ENCODE measurements at places on chromosomes 5 and 9.

- H3K4me1 ChIP-seq: no peaks in the 10 kb centered on the region
- no peaks in the 10 kb centered on the region for H3K36me3 ChIP-seq
- H3K27me3 ChIP-seq: no peaks in the 10 kb centered on the region
- no peak for DNase-seq
- no peak overlapping the region for H3K27ac ChIP-seq
Observed at GRCh38 chr9:8754751-8755150, 955.2 kb upstream of the DMAC1 start.

GRCh38 chr5:32504989-32505596 is 60.6 kb upstream of the ZFR start:
- H3K27me3 ChIP-seq: peaks cover 4% of the 10 kb centered on the region
- no peak for DNase-seq
- no peaks in the 10 kb centered on the region for H3K4me1 ChIP-seq
- no peak overlapping the region for H3K27ac ChIP-seq

- no peaks in the 10 kb centered on the region for H3K4me1 ChIP-seq
- DNase-seq: no peak
- no peak overlapping the region for H3K27ac ChIP-seq
- no peaks in the 10 kb centered on the region for H3K27me3 ChIP-seq
Observed at GRCh38 chr9:120648581-120649197, 65.6 kb downstream of the MEGF9 start.

GRCh38 chr5:2902186-2902585 is 150.7 kb upstream of the IRX2 start:
- H3K27ac ChIP-seq: no peak overlapping the region
- no peaks in the 10 kb centered on the region for H3K4me1 ChIP-seq
- H3K4me3 ChIP-seq: no peak overlapping the region
- no peak for DNase-seq
- H3K36me3 ChIP-seq: no peaks in the 10 kb centered on the region

DNA sequence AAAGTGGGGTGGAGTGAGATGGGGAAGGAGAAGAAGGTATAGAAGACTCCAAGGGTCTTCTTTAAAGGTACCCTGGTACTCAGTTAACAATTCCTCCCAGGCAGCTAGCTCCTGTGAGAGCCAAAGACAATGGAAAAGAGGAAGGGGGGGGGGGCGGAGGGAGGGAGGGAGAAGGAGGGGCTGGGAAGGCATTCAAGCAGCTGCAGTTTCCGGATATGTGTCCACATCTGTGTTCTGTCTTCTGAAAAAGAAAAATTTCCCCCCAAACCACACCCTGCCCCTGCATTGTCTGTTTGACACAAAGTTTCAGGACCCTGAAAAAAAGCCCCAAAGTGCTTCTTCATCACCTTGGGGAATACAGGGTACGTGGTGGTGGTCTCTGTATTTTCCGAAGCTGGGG is 11.1 kb downstream of the SPRY4 start:
- peaks cover 8% of the 10 kb centered on the region for H3K36me3 ChIP-seq
- no peaks in the 10 kb centered on the region for H3K27me3 ChIP-seq
- H3K4me3 ChIP-seq: no peak overlapping the region
- DNase-seq: no peak
- no peak overlapping the region for H3K27ac ChIP-seq

- H3K4me3 ChIP-seq: no peak overlapping the region
- H3K27me3 ChIP-seq: no peaks in the 10 kb centered on the region
- no peaks in the 10 kb centered on the region for H3K4me1 ChIP-seq
- DNase-seq: no peak
- no peaks in the 10 kb centered on the region for H3K36me3 ChIP-seq
Observed at GRCh38 chr9:84207491-84207951, 133.0 kb downstream of the SLC28A3 start.

GRCh38 chr9:134324359-134325095 is 1.7 kb upstream of the RXRA start:
- H3K36me3 ChIP-seq: peaks cover 2% of the 10 kb centered on the region
- H3K27ac ChIP-seq: peak overlapping the region; percentile 29
- peaks cover 16% of the 10 kb centered on the region for H3K4me1 ChIP-seq
- DNase-seq: no peak
- H3K27me3 ChIP-seq: no peaks in the 10 kb centered on the region

GRCh38 chr5:34751807-34752736 is 86.9 kb upstream of the TTC23L start:
- H3K4me1 ChIP-seq: no peaks in the 10 kb centered on the region
- no peak overlapping the region for H3K4me3 ChIP-seq
- H3K27me3 ChIP-seq: no peaks in the 10 kb centered on the region

Data from Panc1 (cell line).